Amygdala (tissue), 56 donors: ENCODE measurements at places on chromosomes 1 and 21.

DNA sequence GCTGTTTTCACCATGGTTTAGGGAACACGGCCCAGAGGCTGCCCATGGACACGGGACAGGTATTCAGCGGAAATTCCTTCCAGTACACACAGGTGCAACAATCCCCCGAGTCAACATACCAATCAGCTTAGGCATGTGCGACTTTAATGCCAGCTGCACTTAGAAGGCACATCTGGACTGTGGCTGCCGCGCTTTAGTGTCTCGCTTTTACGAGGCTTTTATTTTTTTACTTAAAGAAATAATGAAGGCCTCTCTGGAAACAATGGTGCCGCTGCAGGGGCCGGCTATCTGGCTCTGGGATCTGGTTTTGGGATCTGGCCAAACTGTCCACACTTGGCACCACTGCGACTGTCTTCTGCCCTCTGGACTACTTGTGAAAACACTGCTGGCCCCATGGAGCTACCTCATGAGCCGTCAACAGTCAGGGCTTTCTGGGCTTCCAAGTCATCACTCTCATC, 55.5 kb downstream of the SLC66A1 start:
- DNase-seq = no peak

DNA sequence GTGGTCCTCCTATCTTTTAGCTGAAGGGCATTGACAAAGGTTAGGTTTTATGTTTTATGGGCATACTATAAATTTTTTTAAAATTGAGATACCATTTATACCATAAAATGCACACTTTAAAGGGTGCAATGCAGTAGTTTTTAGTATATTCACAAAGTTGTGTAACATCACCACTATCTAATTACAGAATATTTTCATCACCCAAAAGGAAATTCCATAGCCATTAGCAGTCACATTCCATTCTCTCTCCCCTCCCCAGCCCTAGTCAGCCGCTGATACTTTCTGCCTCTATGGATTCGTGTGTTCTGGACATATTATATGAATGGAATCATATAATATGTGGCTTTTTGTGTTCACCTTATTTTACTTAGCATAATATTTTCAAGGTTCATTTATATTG, 135.8 kb upstream of the B3GALT2 start:
- DNase-seq = no peak

DNA sequence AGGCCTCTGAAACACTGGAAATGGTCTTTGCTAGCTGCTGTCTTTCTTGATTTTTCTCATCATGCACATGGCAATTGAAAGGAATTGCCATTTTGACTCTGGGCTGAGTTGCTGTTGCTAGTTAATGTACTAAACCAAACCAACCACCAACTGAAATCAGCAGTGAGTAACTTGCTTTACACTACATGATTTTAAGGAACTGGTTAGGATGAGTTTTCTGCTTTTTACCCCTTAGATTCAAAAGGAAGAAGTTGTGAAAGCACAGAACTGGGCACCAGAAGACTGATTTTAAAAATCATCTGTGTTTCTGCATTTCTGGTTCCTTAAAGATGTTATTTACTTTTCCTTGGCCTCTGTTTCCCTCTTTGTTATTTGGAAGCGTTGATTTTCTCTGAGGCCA, 361.9 kb downstream of the HLX start:
- no peak for DNase-seq

- DNase-seq = no peak
Observed at GRCh38 chr1:233006541-233006973, 56.1 kb downstream of the NTPCR start.

DNA sequence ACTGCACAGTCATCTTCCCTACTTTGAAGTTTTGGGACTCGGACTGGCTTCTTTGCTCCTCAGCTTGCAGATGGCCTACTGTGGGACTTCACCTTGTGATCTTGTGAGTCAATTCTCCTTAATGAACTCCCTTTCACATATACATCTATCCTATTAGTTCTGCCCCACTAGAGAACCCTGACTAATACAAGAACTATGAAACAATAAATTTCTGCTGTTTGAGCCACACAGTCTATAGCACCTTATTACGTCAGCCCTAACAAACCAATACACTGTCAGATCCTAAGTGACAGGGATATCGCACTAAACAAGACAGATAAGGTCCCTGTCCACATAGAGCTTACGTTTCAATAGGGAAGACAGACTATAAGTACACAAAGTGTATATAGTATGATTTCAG, 120.1 kb downstream of the PLPP3 start:
- DNase-seq = no peak

DNA sequence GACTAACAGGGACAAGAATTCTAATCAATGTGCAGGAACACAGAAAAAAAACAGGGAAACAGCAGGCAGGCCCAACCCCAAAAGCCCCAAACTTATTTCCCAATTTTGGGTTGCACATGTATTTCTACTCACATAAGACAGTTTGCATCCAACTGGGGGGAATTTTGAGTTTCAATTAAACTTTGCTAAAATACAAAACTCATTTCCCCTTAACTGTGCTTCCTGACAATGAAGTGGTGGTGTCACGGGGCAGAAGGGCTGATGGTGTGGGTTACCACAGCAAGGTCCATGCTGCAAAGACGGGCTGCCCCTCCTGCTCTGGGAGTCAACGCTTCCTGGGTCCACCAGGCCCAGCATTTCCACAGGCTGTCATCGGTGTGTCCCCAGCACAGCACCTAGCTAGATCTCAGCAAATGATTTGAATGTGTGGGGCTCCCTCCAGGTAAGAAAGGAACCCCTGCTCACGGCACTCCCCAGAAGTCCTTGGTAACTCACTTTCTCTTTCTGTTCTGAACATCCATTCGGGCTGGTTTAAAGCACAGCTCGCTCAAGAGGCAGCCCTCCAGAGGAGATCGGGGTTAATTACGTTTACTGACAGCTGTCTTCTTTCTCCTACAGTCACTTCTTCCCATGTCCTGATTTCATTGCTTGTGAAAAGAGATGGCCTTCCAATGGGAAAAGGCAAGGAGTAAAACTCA, 27.4 kb downstream of the HIVEP3 start:
- no peak for DNase-seq

DNA sequence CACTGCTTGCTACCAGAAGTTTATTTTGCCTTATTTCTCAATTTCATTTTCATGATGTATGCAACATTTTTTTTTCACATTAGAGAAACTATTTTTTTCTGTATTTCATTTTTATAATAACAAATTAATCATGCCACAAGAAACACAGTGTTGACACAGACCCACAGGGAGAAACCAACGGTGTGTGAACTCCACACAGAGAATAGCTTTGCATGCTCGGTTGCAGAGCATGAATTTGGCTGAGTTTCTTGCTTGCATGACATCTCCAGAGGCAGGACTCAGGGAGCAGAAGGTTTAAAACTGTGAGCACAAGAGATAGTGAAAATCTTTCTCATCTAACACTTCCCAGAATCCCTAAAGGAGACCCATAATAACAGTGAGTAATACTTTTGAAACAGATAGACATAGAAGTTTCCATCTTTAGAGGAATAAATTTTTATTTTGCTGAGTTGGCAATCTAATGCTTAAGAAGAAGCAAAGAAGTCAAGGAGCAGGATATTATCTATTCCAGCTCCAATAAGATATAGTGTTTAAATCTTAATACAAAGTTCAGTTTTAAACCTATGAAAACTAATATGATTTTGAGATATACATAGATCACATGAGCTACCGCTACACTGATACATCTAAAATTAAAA, 890.9 kb downstream of the MRPL39 start:
- no peak for DNase-seq

DNA sequence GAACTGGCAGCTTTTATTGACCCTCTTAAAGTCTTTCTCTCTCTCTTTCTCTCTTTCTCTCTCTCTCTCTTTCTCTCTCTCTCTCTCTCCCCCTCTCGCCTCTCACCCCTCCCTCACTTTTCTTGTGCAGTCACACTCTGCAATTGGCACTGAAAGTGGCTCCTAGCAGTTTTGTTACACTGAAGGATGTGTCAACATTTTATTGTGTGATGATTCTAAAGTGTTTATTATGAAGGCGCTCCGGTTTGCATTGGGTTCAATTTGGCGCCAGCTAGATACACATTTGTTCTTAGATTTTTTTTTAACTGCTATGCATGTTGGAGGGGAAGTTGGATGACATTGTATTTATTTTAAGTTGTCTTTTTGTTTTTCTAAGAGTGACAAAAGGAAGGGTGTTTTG, 64.0 kb upstream of the CHRM3 start:
- DNase-seq = no peak

DNA sequence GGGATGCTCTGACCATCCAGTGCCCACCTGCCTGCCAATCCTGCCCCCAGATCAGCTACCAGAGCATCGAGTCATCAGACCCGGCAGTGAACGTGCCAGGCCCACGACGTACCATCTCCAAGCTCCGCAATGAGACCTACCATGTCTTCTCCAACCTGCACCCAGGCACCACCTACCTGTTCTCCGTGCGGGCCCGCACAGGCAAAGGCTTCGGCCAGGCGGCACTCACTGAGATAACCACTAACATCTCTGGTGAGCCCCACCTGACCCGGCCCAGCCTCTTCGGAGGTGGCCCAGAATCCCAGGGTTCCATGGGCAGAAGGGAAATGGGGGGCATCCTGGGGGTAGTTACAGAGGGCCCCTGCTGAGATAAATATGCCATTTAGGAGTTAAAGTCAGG, 43.1 kb downstream of the PTPRU start:
- DNase-seq = no peak

DNA sequence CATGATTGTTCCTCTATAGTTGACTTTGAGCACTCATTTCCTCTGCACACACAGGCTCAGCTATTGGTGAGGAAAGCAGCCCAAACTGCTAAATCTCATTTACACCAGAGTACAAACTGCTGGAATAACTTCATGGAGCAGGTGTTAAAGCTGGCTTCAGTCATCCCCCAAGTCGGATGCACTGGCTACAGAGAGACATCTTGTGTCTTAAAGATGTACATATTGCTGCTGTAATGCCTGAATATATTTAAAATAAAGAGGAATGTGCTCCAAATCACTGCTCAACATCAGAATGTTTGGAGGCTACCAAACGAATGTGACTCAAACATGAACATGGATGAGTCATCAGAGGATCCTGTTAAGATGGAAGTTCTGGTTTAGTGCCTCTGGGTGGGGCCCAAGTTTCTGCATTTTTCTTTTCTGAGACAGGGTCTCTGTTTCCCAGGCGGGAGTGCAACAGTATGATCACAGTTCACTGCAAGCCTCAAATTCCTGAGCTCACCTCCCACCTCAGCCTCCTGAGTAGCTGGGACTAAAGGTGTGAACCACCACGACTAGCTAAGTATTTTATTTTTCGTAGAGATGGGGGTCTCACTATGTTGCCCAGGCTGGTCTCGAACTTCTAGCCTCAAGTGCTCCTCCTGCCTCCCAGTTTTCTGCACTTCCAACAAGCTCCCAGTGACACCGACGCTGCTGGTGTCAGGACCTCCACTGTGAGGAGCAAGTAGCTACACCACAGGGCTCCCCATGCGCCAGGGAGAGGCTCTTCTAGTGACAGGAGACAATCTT, 79.0 kb upstream of the KRTAP19-8 start:
- no peak for DNase-seq

GRCh38 chr1:155037851-155038441, 4.3 kb downstream of the DCST1 start:
- DNase-seq = no peak

GRCh38 chr1:64471218-64472039, 1.5 kb downstream of the CACHD1 start:
- DNase-seq = no peak

DNA sequence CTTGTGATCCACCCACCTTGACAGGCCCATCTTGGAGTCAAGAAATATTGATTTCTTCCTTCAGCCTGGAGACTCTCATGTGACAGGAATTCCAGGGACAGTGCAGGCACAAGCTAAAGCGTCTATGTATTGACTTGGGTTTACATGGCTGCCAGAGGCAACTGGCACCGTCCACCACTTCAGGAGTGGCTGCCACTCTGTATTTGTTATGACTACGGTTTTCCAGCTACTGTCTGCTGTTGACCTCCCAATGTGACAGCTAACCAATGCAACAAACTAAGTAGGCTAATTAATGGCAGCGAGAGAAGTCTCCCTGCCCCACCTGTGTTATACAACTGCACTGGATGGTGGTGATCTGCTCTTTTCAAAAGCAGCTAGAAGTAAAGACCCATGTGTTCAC, 56.9 kb downstream of the CD58 start:
- DNase-seq = no peak

DNA sequence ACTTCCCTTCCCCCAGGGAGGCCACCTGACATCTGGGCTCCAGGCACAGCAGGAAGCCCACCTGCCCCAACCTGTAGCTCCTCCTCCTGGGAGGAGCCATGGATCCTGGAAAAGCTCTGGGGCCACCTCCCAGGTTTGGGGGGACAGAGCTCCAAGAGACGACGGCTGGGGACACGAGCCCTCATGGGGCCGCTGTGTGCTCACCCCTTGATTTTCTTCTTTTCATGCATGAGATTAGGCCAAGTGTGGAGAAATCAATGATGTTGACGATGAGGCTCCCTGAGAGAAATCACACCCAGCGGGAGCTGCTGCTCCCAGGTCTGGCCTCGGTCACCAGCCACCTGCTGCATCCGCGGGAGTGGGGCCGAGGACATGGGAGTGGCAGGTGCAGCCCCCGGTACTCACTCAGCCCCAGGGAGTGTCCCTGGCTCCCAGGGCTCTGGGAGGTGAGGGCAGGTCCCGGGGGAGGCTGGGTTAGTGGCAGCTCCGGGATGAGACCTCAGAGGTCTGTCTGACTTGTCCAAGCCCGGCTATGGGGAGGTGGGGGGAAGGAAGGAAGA, 8.7 kb downstream of the TNFRSF14 start:
- no peak for DNase-seq

- no peak for DNase-seq
Observed at GRCh38 chr1:79089946-79090345, 83.4 kb upstream of the ADGRL4 start.

DNA sequence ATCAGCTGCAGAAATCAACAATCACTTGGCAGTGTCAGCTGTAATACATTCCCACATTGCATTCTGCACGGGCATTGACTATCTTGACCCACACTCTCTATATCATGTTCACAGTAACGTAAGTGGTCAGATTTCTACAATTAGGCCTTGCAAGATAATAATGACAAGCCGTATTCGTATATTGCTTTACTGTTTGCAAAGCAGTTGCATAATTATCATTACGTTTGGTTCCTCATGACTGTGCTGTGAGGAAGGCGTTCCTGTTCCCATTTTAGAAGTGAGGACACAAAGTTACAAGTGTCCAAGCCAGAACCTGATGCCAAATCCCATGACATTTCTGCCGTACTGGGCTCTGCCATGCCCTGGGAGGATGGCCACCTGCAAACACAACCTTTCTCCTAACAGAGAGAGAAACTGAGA, 53.5 kb upstream of the TARBP1 start:
- peak; percentile 27 for DNase-seq

- DNase-seq = no peak
Observed at GRCh38 chr1:160727316-160727640, 11.8 kb upstream of the SLAMF7 start.

- DNase-seq = no peak
Observed at GRCh38 chr1:3787349-3787715, 9.0 kb downstream of the LRRC47 start.

DNA sequence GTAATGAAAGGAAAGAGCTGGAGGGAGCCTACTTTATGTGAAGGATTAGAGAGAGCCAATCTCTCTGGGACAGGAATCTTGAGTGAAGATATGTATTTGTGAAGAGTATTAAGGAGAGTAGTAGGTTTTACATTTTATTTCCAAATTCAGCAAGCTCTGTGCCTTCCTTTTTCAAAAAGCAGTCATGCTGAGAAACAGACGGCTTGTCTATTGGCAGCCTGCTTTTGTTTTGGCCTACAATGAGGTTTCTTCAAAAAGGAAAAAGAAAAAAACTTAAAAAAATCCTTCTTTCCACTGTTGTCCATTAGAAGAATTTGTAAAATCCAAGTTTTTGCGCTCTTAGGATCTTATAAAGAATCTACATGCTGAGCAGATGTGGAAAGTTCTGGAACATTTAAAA, 103.6 kb upstream of the PTGFR start:
- no peak for DNase-seq

- DNase-seq = no peak
Observed at GRCh38 chr1:103387898-103388297, 137.6 kb upstream of the RNPC3 start.
